ENCODE measurements at places on chromosomes 12 and 14.

DNA sequence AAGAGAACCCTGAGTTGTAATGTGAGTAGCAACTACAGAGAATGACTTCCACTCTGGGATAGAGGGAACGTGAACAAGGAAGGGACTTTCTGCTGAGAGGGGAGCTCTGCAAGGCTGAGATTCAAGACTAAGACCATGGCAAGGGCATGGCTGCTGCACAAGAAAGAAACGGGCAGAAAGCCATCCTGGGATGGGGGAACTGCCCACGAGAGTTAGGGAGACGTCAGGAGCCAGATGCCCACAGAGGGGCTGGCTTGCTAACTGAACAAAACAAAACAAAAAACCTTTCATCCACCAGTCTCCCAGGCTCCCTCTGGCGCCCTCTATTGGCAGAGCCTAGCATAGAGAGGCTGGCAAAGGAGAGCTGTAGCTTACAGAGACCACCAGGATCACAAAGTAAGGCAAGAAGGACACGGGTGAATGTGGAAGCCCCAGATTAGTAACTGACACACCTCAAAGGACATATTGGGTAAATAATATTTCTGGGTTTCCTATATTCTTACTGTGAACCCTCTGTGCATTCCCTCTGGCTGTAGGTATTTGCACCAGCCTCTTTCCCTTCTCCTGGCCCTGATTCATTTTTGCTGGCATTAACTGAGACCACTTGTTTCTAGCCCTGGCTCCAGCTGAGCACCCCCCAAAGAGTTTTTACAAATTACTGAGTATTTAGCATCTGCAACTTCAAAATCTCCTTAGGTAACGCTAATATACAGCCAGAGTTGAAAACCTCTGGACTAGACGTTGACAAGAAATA, 338.3 kb downstream of the EMP1 start:
- peak; percentile 45 for DNase-seq

- DNase-seq = no peak
Observed at GRCh38 chr12:109582636-109583035, 9.0 kb downstream of the MVK start.

DNA sequence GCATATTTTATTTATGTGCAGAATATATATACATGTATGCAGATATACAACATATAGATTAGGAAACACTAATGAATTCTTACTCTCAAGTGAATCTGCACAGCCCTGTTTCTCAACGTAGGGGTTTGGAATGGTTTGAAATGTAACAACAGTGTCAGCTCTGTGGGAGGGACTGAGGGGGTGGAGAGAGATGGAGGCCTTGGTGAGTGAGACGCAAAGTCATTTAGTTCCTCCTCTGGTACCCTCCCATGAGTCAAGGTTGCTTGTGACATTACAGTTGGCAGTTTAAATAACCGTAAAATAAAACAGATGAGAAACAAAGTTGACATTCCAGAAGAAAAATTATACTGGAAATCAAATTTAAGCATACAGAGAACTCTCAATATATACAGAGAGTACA, 313.0 kb upstream of the PRKD1 start:
- DNase-seq = no peak

- no peak for DNase-seq
Observed at GRCh38 chr14:54662491-54663133, 95.7 kb downstream of the SAMD4A start.

DNA sequence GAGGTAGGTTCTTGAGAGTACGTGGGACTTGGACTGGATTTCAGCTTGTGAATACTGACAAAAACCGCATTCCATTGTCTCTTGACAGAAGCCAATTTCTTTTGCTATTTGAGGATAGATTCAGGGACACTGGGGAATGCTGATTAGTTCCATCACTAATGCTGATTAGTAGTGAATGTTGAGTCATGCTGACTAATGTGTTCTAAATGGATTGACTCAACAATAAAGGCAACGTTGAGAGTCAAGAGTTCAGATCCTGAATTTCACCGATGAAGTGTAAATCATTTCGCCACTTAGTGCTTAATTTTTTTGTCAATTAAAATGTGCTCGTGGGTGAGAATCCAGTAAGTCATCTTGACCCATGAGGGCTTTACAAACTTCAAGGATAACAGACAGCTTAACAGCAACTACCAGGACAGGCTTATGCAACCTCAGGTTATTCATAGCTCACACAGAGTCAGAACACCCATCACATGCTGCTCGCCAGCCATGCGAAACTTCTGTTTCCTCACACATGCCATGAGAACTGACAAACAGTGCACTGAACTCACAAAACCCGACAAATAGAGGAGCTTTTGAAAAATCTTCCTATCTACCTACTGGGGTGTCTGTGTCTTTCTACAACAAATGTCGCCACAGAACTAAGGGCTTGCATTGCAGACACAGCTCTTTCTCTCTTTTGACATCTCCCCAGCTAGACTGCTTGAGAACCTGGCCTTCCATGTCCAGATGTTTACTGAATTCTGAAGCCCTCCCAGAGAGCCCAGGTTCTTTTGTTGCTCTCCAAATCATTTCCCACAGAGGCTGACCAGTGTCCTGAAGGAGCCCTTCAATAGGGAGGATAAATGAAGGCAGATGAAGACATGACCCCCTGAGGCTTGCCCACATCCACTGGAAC, 316.4 kb downstream of the ZFP36L1 start:
- DNase-seq = no peak

- DNase-seq = no peak
Observed at GRCh38 chr14:104694475-104694950, 5.1 kb downstream of the INF2 start.

- DNase-seq = no peak
Observed at GRCh38 chr14:79089576-79089975, 919.4 kb downstream of the NRXN3 start.

DNA sequence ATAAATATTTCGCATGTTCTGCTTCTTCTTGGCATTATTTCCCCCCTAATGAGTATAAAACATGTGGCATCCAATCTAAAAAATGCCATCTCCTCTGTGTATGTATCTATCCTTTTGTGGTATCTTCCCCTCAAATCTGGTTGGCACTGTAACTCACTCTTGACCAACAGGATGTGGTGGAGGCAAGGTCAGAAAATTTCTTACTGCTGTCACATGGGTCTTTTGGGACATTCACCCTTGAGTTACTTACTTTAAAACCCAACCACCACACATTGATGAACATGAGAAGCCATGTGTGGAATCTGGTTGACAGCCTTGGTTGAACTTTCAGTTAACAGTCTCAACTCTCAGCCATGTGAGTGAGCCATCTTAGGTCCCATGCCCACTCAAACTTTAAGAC, 516.9 kb downstream of the SLC16A7 start:
- no peak for DNase-seq
